HAP-1 (cell line): ENCODE measurements at places on chromosomes 6 and 20.

- no peak for DNase-seq
Measured at GRCh38 chr6:33418690-33419291, 884 bp upstream of the CUTA start.

- peak; percentile 56 for DNase-seq
Measured at GRCh38 chr20:61387204-61387953, 135.3 kb downstream of the CDH4 start.

DNA sequence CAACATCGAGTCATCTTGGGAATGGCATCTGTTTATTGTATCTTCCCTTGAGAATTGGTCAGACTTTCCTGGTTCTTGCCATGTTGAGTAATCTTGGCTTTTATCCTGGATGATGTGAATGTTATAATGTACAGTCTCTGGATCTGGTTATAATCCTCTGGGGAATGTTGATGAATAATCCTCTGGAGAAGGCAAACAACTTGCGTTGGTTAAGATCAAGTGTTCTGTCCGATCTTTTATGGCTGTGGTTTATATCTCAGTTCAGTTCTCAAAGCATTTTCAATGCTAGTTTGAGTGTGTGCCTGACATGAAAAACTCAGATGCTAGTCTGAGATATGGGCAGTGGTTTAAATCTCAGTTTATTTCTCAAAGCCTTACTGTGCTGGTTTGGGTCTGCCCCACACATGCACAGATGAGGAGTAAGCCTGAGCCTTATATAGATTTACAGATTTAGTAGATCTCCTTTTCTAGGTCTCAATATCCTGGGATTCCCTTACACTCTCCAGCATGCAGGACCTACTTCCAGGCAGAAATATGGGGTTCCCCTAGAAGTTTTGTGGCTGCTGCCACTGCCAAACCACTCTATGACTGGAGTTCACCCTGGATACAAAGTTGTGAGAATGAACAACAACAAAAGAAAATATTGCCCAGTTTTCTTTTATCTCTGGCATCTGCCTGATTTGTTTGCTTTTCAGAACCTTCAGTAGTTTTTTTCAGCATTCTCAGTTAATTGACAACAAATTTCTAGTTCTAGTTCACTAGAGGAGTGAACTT is 191.8 kb upstream of the MAN1A1 start:
- no peak for DNase-seq

GRCh38 chr6:125639466-125640020 is 109.9 kb upstream of the HEY2 start:
- no peak for DNase-seq

GRCh38 chr20:50693001-50693400 is 1.7 kb upstream of the RIPOR3 start:
- no peak for DNase-seq
